Stimulated activated CD4-positive, alpha-beta T cell treated with anti-CD3 and anti-CD28 coated beads, Interleukin-2, amount 100 ng/mL, for 4 hours (primary cell): ENCODE measurements at places on chromosomes 5 and 9.

GRCh38 chr5:74141053-74141452 lies 499.5 kb downstream of the ENC1 start:
- no peak for DNase-seq

- no peak for DNase-seq
Measured at GRCh38 chr9:35771943-35772342, 17.9 kb upstream of the MSMP start.

DNA sequence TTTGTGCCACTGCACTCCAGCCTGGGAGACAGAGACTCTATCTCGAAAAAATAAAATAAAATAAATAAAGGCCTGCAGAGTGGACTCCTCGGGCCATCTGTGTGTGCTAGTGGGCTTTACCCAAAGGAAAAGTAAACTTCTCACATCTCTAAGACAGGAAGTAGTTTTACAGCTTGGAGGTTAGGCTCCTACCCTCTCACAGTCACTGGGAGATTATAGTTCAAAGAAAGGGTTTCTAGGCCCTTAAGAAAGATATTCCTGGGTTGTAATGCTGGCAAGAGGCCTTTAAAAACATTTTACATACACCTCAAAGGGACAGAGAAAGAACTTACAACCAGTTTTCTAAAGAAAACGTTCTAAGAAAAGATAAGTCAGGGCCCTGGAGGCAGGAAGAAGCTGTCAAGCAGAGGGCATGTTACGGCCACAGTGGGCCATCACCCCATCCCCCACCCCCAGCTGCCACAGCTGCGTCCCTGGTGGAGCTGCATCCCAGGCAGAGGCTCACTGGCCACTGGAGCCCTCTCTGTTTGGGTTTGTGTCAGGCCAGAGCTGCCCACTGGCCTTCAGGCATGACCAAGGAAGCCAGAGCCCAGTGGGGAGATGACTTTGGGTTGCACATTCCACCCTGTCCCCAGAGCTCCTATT lies 78.1 kb upstream of the CDK20 start:
- no peak for DNase-seq

DNA sequence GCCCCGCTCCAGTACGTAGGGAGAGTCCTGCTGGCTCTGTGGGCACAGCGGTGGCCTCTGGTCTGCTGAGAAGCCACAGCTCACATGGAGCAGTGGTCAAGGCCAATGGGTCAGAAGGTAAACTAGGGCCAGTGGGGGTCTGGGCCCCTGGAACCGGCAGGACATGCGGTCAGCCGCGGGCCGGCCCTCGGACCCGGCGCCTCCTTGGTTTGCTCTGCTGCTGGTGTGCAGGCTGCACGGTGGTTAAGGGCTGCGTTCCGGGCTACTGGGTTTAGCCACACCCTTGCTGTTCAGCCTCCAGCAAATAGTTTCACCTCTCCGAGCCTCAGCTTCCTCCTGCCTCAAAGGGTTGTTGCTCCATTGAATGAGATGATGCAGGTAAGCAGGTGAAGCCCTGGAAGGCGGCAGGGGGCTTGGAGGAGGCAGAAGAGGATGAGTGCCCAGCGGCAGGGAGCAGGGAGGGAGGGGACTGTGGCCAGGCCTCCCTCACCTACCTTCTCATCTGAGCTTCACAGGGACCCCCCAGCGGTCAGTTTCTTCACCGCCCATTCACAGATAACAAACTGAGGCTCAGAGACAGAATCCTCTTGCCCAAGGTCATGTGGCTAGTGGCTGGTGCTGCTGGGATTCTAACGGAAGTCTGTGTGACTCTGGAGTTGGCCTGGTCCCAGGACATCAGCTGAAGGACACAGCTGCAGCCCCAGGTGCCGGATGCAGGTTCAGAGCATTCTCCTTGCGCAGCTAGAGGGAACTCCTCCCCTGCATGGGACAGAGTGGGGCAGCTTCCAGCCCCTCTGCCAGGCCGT lies 3.7 kb upstream of the COL5A1 start:
- no peak for DNase-seq

GRCh38 chr5:171050916-171051315 lies 189.1 kb downstream of the RANBP17 start:
- DNase-seq, result no peak

DNA sequence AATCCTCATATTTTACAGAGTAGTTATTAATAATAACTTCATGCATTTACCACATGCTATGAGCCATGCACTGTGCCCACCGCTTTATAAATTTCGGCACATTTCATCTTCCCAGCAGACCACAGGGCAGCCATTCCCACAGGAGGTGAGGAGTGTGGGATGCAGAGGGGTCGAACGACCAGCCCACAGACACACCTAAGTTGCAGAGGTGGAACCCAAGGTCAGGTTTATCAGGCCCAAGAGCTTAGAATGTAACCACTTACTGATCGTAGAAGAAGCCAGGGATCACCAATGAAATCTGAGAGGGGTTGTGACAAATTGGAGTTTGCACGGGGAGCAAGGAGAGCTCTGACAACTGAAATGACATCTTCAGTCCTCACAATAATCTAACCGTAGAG lies 303.0 kb upstream of the MSX2 start:
- no peak for DNase-seq

DNA sequence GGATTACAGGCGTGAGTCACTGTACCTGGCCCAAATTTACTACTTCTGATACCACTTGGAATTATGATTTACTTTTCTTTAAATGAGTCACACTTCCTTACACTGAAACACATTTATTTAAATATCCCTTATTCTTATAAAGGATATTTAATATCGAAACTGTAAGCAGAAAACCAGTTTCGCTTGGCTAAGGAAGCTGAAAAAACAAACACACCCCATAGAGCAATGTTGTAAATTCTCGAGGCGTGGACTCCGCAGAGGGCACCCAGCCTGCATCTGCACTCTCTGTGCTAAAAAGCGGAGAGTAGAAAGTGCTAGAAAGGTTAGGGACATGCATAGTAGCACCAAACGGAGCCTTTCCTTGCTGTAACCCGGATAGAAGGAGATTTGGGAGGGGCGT lies 86.5 kb downstream of the HMCN2 start:
- no peak for DNase-seq

DNA sequence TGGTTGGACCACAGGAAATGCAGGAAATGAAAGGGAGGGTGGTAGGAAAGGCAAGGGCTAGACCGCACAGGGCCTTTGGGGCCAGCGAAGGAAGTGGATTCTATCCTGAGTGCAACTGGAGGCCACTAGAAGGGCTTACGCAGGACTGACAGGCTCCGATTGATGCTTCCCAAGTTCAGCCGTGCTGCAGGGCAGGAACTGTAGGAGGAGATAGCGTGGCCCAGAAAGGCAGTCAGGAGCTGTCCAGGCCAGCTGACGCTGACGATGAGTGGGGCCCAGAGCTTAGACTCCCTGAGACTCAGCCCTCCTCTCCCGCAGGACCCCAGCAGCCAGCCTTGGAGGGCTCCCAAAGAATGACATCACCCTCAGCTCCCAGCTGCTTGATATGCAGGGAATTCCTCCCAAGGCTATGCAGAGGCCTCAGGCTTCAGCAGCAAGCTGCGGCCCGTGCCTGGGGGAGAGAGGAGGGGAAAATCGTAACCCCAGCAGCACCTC lies 48.8 kb downstream of the KCNIP1 start:
- no peak for DNase-seq

- DNase-seq, result peak; percentile 15
Measured at GRCh38 chr9:110148384-110148783, 59.6 kb downstream of the C9orf152 start.

DNA sequence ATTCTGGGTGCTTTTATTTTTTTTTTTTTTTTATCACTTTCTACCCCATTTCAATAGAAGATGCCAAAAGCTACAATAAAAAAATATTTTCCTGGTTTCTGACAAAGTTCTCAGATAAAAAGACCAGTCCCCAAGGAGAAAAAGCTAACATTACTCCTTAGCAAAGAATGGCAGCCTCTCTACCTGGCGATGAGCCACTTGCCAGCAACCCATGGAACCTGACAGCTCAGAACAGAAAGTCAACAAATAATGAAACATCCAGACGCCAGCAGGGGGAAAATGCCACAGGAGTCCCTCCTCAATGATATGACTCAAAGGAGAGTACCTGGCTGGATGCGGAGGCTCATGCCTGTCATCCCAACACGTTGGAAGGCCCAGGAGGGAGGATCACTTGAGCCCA lies 123.2 kb downstream of the MYO10 start:
- DNase-seq, result no peak
